Caudate nucleus (tissue), 63 donors: ENCODE measurements at places on chromosomes 5 and 9.

- no peak for DNase-seq
Measured at GRCh38 chr9:96202971-96203780, 98.8 kb downstream of the HSD17B3 start.

DNA sequence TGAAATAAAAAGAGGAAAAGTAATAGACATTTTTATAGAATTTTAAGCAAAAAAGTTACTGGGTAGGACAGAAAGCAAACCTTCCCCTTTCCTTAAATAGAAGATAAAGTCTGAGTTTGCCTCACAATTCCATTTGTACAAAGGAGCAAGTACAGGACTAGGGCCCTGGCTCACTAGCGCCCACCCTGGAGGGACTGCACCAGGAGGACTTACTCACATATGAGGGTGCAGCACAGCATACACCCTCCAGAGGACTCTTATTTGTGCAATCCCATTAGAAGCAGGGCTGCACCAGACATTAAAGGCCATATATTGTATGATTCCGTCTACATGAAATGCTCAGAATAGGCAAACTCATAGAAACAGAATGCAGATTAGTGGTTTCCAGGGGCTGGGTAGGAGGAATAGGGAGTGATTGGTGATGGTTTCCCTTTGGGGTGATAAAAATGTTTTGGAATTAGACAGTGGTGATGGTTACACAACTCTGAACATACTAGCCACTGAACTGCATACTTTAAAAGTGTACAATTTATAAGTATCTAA is 4.5 kb downstream of the REEP5 start:
- DNase-seq: no peak

DNA sequence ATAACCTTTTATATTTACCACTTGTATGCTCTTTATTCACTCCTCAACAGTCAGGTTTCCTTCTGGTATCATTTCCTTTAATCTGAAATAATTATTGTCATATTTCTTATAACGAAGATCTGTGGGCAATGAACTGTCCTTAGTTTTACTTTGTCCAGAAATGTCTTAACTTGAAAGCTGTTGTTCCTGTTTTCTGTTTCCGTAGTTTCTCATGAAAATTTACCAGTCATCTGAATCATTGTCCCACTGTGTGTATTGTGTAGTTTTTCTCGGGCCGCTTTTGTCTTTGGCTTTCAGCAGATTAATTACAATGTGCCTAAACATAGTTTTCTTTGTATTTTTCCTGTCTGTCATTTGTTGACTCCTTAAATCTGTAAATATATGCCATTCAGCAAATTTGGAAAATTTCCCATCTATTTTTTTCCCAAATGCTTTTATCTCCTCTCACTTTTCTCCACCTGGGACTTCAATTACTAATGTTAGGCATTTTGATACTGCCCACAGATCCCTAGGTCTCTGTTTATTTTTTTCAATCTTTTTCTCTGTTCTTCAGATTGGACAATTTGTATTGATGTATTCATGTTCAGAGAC is 74.9 kb downstream of the PDE8B start:
- DNase-seq: no peak

- DNase-seq: no peak
Measured at GRCh38 chr5:83322273-83322924, 149.1 kb upstream of the VCAN start.

- DNase-seq: no peak
Measured at GRCh38 chr5:3518051-3518450, 77.6 kb upstream of the IRX1 start.
